Neural progenitor cell (in vitro differentiated cells): ENCODE measurements at places on chromosomes 5 and 9. TPM values are rescaled to one million over a fixed set of nuclear protein-coding genes. Genes with fewer than 3 reads are reported as not detected.

GRCh38 chr5:96001262-96001661, 39.6 kb upstream of the ELL2 start:
- no peak for DNase-seq
- no peak overlapping the region for H3K27ac ChIP-seq
- H3K36me3 ChIP-seq = no peaks in the 10 kb centered on the region
- H3K4me3 ChIP-seq = no peak overlapping the region
- H3K4me1 ChIP-seq = no peaks in the 10 kb centered on the region
- H3K27me3 ChIP-seq = no peaks in the 10 kb centered on the region

Gene NTNG2
- 1.0 and 1.2 TPM in 2 replicates for total RNA-seq

Gene HTR1A
- 0.22 TPM in 1 of 2 replicates, not detected in the other for total RNA-seq

Gene TEX48
- total RNA-seq = not detected in 2 replicates
